T-helper 2 cell treated with Interferon-gamma antibody and Interleukin-4, amounts not matched to agents 5 μg/mL and 100 μg/mL, for 36 hours (primary cell): ENCODE measurements at places on chromosomes 3 and 15.

DNA sequence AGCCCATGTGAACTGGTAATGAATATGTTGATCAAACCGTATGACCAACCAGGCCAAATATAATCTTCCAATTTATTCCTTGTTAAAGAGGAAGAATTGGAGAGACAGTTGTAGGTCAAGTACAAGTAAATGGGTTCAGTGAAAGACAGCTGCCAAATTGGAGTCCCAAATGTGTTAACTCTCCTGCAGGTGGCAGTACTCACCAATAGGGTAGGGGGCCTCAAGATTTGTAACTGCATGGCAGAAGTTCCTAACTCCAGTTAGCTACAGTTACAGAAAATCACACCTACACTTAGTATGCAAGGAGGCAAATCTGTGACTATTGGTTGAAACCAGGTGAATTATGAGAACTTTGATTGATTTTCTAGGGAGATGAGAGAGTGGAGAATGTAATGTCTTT is 278.0 kb downstream of the ZBBX start:
- no peak for DNase-seq

- DNase-seq: no peak
These were observed 87.3 kb downstream of the MDFIC2 start for GRCh38 chr3:70225146-70225545.

DNA sequence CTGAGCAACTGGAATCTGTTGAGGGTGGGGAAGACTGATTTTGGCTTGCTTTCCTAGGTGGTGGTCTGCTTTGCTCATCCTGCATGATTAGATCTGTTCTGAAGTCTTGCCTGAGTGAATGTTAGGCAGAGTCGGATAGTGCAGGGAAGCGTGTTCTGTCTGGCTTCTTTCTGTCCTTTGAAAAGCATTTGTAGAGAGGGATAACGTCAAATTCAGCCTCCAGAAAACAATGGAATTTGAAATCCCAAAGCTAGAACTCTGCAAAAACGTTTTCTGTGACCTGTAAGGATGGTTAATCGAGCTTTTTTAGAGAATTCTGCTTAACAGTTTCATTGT is 1.4 kb downstream of the GLCE start:
- DNase-seq: no peak

DNA sequence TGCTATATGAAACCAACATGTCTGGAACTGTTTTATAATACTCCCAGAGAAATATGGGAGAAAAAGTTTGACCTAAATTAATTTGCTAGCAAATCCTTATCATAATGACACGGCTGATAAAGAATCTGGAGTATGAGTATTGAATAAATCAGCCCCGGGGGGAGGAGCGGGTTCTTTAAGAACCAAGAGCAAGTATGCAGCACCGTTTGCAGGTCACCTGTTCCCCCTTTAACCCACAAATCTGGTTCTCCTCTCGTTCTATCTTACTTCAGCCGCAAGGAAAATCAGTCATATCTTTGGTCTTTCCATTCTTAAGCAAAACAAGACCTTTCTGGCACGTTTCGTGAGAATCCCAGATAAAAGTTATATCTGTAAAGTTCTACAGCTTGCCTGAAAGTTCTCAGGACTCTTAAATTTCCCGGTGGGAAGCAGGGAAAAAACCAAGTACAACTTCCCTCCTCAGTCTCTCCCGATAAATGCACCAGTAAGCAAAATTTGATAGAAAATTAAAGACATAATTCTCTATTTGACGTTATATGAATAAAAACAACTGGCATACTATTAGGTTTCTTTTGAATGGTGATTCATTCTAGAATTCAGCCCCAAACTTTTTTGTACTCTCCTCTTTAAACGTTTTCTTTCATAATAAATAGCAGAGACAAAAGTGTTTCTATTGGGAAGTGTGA is 348.6 kb downstream of the ZBBX start:
- no peak for DNase-seq

GRCh38 chr3:148079370-148079769 is 618.3 kb upstream of the AGTR1 start:
- no peak for DNase-seq

GRCh38 chr15:80568876-80569605 is 126.1 kb upstream of the ABHD17C start:
- DNase-seq: no peak

DNA sequence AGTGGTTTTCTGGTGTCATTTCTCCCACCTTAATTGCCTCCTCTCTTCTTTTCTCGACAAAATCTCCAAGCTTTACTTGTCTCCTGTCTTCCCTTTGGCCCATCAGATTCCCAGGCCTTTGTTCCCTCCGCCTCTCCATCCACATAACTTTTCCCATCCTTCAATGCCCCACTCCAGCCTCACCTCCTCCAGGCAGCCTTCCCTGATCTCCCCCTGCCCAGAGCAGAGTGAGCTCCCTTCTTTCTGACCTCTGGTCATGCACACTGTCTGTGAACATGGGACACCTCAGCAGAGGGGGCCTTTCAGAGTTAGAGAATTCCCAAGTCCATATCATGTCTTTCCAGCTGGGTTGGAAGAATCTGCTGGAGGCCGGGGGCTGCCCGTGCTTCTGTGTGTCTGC is 14.6 kb upstream of the SSUH2 start:
- DNase-seq: no peak

DNA sequence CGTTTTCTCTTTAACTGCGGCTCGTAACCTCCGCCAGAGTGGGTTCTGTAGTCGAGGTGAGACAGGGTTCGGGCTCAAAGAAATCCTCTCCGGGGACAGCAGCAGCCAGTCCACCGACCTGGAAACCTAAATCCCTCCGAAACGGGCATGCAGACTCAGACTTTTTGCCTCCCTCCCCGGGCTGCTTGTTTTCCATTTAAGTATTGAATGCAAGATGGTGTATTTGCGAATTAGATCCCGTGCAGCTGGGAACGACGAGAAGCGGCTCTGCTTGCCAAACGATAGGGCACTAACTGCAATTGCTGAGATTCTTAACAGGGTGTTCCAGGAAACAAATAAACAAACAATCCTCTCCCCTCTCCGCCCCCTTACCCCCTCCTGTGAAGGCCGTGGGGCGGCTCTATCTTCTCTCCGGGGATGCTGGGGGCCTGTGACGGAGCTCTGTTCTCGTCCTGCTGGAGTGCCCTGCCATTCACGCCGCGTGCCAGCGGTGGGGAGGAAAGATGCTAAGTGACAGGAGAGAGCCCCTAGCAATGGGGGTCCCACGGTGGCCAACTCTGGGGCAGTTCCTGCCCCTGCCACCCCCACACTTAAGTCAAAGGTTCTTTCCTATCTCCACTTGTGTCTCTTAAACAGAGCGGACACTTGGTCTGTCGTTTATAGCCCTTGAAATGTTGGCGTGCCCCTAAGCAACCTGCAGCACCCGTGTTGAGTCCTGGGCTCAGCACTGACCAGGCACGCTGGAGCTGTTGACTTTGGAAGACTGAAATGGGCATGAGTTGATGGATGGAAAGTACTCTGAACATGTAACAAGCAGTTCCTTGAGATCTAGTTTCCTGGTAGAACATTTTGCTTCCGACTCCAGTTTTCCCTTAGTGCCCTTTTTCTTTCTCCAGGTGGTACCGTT is 1.3 kb upstream of the ETV5 start:
- DNase-seq: no peak

DNA sequence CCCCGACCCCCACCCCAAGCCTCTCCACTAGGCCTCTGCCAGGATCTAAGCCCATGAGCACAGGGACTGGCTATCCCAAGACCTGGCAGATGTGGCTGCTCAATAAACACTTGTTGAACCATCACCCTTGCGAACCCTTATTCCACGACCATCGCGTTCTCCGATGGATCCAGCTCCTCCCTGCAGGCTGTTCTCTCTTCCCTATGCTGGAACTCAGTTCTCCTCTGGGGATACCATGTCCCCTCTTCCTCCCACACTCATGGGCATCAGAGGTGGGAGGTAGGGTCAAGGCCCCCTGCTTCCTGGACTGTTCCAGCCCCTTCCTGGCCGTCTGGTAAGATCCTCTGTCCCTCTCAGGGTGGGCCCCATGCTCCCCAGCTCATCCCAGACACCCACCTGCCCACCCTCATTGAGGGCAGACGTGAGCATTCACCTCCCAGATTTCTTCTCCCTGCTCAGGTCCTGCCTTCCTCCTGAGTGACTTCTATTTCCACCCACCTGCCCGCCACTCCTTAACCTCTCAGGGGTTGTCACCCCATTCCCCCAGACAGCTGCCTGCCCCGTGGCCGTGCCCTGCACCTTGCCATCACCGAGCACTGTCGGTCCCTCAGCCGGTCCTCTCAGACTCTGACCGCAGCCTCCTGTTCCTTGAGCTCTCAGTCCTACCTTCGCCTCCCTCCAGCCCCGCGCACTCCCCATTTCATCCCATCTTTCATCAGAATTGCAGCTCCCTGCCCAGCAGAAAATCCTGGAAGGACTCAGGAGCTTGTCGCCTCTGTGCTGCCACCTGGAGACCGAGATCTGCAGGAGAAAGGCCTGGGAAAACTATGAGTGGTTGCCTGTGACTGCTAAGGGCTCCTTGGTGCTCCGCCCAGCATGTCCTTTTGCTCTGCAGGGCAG is 42.0 kb downstream of the PML start:
- DNase-seq: no peak

DNA sequence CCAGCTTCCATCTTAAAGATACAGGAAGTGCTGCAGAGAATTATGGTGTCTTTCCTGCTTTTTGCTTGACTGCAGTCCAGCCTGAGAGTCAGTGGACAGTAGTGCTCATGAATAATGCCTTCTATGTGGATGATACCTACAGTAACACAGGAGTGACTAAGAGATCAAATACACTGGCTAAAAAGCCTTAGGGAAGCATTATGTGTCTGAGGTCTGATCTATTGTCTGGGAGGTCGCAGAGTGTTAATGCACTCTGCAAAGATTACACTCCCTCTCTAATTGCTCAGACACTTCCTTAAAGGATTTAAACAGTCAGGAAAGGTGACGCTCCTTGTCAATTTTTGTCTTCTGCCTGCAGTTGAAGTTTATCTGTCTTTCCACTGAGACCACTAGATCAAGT is 183.6 kb downstream of the MCTP2 start:
- DNase-seq: no peak

- DNase-seq: no peak
These were observed 415.8 kb upstream of the SEMA6D start for GRCh38 chr15:47301481-47301880.
